ENCODE measurements at places on chromosomes 4 and X. TPM values are rescaled to one million over a fixed set of nuclear protein-coding genes. Genes with fewer than 3 reads are reported as not detected.

CENPC gene
- total RNA-seq, result 44.6 TPM

GRCh38 chr4:11119474-11119873 is 309.2 kb downstream of the HS3ST1 start:
- no peak overlapping the region for H3K4me3 ChIP-seq
- H3K36me3 ChIP-seq, result no peaks in the 10 kb centered on the region
- no peaks in the 10 kb centered on the region for H3K27me3 ChIP-seq
- H3K27ac ChIP-seq, result no peak overlapping the region
- H3K4me1 ChIP-seq, result no peaks in the 10 kb centered on the region

GRCh38 chr4:53558065-53558801 is 33.1 kb downstream of the LNX1 start:
- H3K4me3 ChIP-seq, result peak overlapping the region; percentile 9
- peak; percentile 91 for DNase-seq
- peak overlapping the region; percentile 10 for H3K27ac ChIP-seq

GRCh38 chrX:129957241-129958082 is 25.0 kb upstream of the BCORL1 start:
- no peaks in the 10 kb centered on the region for H3K36me3 ChIP-seq
- peak overlapping the region; percentile 38 for H3K4me3 ChIP-seq
- DNase-seq, result no peak
- peaks cover 22% of the 10 kb centered on the region for H3K27me3 ChIP-seq

DNA sequence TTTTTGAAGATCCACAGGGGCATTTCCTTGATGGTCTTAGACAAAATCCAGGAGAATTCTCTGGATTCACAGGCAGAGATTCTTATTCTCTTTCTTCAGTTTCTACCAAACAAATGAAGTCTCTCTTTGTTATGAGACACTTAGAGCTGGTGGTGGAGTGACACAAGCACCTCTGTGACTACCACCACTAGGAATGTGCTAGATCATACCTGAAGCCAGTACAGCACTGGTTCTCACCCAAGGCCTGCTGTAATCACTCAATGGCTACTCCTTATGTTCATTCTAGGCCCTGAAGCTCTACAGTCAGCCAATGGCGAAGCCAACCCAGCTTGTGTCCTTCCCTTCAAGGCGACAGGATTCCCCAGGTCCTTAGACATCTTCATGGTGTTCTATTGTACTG is 482.3 kb downstream of the TRAM1L1 start:
- no peaks in the 10 kb centered on the region for H3K27me3 ChIP-seq
- no peak overlapping the region for H3K4me3 ChIP-seq
- no peak overlapping the region for H3K27ac ChIP-seq
- no peak for DNase-seq
- H3K36me3 ChIP-seq, result no peaks in the 10 kb centered on the region
- H3K4me1 ChIP-seq, result no peaks in the 10 kb centered on the region

DNA sequence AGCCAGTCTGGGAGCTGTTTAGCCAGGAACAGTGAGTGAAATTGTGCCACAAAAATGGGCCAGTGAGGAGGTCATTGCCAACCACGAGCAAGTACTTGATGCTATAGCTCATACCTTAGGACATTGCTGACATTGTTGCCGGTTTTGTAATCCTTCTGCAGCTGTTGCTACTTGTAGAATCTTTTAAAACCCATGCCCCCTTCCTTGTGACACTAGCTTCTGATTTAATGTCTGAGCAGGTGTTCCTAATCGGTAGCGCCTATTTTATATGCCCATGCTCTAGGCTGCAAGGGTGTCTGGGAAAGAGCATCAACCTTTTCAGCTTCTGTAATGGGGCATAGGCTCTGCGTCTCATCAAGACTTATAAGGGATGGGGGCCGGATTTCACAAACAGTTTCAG is 2.6 kb downstream of the POLA1 start:
- DNase-seq, result no peak
- no peaks in the 10 kb centered on the region for H3K36me3 ChIP-seq
- no peaks in the 10 kb centered on the region for H3K4me1 ChIP-seq
- H3K27ac ChIP-seq, result no peak overlapping the region
- H3K4me3 ChIP-seq, result no peak overlapping the region

SPANXC gene
- not detected for total RNA-seq

GPRASP3 gene
- 15.0 TPM for total RNA-seq

GRCh38 chrX:139554376-139554775 is 23.8 kb downstream of the F9 start:
- peaks cover 8% of the 10 kb centered on the region for H3K27me3 ChIP-seq
- no peaks in the 10 kb centered on the region for H3K36me3 ChIP-seq
- no peaks in the 10 kb centered on the region for H3K4me1 ChIP-seq
- H3K4me3 ChIP-seq, result no peak overlapping the region

- no peak overlapping the region for H3K4me3 ChIP-seq
- H3K27me3 ChIP-seq, result peaks cover 16% of the 10 kb centered on the region
- no peak for DNase-seq
Measured at GRCh38 chr4:154485127-154485773, 6.3 kb downstream of the DCHS2 start.

FHDC1 gene
- 2.5 TPM for total RNA-seq

MAGEC1 gene
- not detected for total RNA-seq

DNA sequence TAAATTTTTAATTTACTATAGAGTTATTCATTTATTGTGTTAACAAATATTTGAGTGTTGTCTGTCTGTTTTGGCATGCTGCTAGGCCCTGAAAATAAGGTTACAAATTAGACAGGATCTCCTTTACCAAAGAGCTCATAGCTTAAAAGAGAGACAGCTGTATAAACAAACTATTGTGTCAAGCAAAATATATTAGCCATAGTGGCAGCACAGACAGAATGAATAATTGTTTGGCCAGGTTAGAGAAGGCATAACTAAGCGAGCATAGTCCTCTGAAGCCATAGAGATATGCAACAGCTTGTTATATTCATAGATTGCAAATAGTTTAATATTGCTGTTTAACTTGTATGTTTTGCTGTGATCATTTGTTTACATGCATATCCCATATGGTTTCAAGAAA is 66.7 kb upstream of the NDUFC1 start:
- H3K27ac ChIP-seq, result no peak overlapping the region
- no peak for DNase-seq
- H3K4me3 ChIP-seq, result no peak overlapping the region

GRCh38 chr4:147340591-147341120 is 140.2 kb upstream of the EDNRA start:
- no peaks in the 10 kb centered on the region for H3K36me3 ChIP-seq
- no peak for DNase-seq
- H3K27ac ChIP-seq, result no peak overlapping the region
- no peaks in the 10 kb centered on the region for H3K4me1 ChIP-seq
- no peak overlapping the region for H3K4me3 ChIP-seq
- H3K27me3 ChIP-seq, result no peaks in the 10 kb centered on the region

DNA sequence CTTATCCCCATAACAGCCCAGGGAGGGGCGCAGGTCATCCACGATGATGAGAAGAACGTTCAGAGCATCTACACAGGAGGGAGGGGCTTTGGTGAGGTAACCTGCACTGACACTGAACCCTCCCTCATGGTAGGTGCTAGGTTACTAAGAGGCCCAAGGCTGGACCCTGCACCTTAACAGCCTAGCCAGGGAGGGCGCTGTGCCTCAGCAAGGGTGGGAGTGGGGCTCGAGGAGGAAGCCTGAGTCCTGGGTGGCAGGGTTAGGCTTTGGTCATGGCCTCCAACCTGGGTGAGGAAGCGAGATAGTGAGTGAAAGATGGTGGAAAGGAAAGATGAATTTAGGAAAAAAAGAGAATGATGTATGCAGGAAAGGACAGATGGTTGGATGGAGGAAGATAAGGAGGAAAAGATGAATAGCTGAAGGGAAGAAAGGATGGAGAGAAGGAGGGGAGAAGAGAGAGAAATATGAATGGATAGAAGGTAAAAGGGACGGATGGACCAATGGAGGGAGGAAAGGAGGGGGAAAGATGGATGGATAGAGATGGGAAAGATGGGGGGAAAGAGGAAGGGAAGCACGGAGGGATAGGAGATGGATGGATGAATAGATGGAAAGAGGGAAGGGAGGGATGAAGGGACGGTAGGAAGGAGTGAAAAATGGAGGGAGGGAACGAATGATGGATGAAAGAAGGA is 736 bp downstream of the IDS start:
- peak overlapping the region; percentile 58 for H3K4me3 ChIP-seq
- peaks cover 5% of the 10 kb centered on the region for H3K4me1 ChIP-seq
- peak overlapping the region; percentile 72 for H3K27ac ChIP-seq
- peaks cover 4% of the 10 kb centered on the region for H3K36me3 ChIP-seq

DNA sequence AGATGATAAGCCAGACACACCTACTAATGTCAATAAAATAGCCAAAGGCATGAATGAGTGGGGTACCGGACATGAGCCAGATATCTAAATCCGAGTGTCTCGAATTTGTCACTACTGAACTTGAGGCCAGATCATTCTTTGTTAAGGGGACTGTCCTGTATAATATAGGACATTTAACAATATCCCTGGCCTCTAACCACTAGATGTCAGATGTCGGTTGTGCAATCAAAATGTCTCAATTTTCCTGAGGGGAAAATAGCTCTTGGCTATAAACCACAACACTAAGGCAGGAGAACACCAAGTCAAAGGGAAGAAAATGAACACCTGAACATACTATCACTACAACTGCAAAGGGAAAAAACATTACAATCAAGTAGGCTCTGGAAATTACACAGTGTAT is 154.5 kb downstream of the GPM6A start:
- H3K27ac ChIP-seq, result no peak overlapping the region
- H3K27me3 ChIP-seq, result no peaks in the 10 kb centered on the region
- DNase-seq, result no peak
- H3K4me1 ChIP-seq, result no peaks in the 10 kb centered on the region
- H3K4me3 ChIP-seq, result no peak overlapping the region

- no peaks in the 10 kb centered on the region for H3K4me1 ChIP-seq
- no peak overlapping the region for H3K4me3 ChIP-seq
- no peak for DNase-seq
- H3K27me3 ChIP-seq, result no peaks in the 10 kb centered on the region
Measured at GRCh38 chr4:157984285-157984911, 188.4 kb downstream of the GASK1B start.

DNA sequence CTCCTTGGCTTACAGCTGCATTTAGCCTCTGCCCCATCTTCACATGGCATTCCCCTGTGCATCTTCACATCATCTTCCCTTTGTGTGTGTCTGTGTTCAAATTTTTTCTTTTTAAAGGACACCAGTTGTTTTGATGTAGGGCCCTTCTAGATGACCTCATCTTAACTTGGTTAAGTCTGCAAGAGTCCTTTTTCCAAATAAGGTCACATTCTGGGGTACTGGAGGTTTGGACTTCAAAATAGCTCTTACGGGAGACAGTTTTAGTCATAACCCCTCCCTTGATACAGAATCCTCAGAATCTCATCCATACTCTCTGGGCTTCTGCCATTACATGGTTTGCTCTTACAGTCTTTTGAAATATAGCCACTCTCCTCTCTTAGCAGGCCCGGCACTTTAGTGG is 231.5 kb upstream of the ATP6AP2 start:
- no peaks in the 10 kb centered on the region for H3K4me1 ChIP-seq
- H3K4me3 ChIP-seq, result no peak overlapping the region
- H3K27me3 ChIP-seq, result no peaks in the 10 kb centered on the region
- no peak for DNase-seq
- H3K36me3 ChIP-seq, result no peaks in the 10 kb centered on the region
- no peak overlapping the region for H3K27ac ChIP-seq

GABRB1 gene
- 49.1 TPM for total RNA-seq

GRCh38 chrX:101708163-101708562 is 48.5 kb upstream of the ARMCX2 start:
- H3K36me3 ChIP-seq, result no peaks in the 10 kb centered on the region
- no peak overlapping the region for H3K4me3 ChIP-seq
- H3K27me3 ChIP-seq, result no peaks in the 10 kb centered on the region
- H3K4me1 ChIP-seq, result no peaks in the 10 kb centered on the region

ZNF630 gene
- total RNA-seq, result 4.7 TPM

GRCh38 chr4:3247399-3248177 is 1.4 kb upstream of the MSANTD1 start:
- no peaks in the 10 kb centered on the region for H3K27me3 ChIP-seq
- H3K27ac ChIP-seq, result no peak overlapping the region
- no peak for DNase-seq
- H3K4me3 ChIP-seq, result no peak overlapping the region
- H3K36me3 ChIP-seq, result peaks cover 80% of the 10 kb centered on the region

- no peaks in the 10 kb centered on the region for H3K36me3 ChIP-seq
- no peak overlapping the region for H3K4me3 ChIP-seq
- H3K27me3 ChIP-seq, result no peaks in the 10 kb centered on the region
- DNase-seq, result no peak
Measured at GRCh38 chr4:119068529-119068962, 67.1 kb upstream of the MYOZ2 start.

DNA sequence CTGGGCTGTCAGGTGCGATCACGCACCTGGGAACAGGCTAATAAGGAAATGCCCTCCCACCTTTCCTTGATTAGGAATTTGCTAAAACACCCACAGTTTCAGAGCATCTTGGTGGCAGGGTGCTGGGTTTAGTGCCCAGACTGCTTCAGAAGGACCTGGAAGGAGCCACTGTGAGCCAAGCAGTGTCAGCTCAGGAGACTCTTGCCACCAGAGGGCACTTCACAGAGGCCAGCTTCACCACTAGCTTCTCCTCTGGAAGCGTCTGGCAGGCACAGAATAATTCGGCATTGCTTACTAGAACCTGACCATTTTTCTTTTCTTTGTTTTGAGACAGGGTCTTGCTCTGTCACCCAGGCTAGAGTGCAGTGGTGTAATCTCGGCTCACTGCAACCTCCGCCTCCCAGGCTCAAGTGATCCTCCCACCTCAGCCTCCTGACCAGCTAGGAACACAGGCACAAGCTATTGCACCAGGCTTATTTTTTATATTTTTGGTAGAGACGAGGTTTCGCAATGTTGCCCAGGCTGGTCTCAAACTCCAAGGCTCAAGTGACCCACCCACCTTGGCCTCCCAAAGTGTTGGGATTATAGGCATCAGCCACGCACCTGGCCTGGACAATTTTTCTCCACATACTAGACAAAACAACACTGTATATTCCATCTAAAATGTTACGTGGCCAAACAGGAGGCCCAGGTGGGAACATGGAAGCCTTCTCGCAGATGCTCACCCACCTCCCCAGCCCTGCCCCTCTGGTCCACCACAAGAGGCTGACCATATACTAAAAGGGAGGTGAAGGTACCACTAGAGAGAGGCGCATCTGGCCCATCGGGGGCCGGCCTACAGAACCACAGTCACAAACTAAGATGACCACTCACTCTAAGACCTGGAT is 14.1 kb downstream of the NOP14 start:
- H3K27ac ChIP-seq, result no peak overlapping the region
- peaks cover 86% of the 10 kb centered on the region for H3K36me3 ChIP-seq
- DNase-seq, result no peak
- H3K4me3 ChIP-seq, result no peak overlapping the region
- no peaks in the 10 kb centered on the region for H3K27me3 ChIP-seq

- H3K36me3 ChIP-seq, result no peaks in the 10 kb centered on the region
- no peak overlapping the region for H3K27ac ChIP-seq
- H3K4me1 ChIP-seq, result no peaks in the 10 kb centered on the region
- no peak overlapping the region for H3K4me3 ChIP-seq
- no peak for DNase-seq
Measured at GRCh38 chr4:46900082-46900481, 9.0 kb downstream of the COX7B2 start.
